Stimulated activated naive CD4-positive, alpha-beta T cell (primary cell): ENCODE measurements at places on chromosomes 7 and 10.

GRCh38 chr7:17668122-17668521, 272.2 kb downstream of the SNX13 start:
- DNase-seq, result no peak

- no peak for DNase-seq
Measured at GRCh38 chr7:98376711-98377110, 24.2 kb downstream of the BAIAP2L1 start.

GRCh38 chr10:2913474-2913873, 153.9 kb upstream of the PFKP start:
- DNase-seq, result no peak

- no peak for DNase-seq
Measured at GRCh38 chr10:71575451-71575850, 144.1 kb downstream of the C10orf105 start.

DNA sequence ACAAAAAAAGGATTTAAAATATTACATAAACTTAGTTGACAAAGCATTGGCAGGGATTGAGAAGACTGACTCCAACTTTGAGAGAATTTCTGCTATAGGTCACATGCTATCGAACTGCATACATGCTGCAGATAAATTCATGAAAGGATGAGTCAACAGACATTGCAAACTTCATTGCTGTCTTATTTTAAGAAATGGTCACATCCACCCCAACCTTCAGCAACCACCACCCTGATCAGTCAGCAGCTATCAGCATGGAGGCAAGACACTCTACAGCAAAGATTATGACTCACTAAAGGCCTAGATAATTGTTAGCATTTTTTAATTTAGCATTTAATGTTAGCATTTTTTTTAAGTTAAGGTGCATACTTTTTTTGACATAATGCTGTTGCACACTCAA, 73.6 kb downstream of the AGK start:
- DNase-seq, result no peak

- DNase-seq, result no peak
Measured at GRCh38 chr10:30103595-30104320, 44.4 kb upstream of the JCAD start.
